ENCODE measurements at places on chromosomes 2 and 18.

- DNase-seq: no peak
These were observed 1.3 kb upstream of the ANKRD12 start for GRCh38 chr18:9135081-9135911.

DNA sequence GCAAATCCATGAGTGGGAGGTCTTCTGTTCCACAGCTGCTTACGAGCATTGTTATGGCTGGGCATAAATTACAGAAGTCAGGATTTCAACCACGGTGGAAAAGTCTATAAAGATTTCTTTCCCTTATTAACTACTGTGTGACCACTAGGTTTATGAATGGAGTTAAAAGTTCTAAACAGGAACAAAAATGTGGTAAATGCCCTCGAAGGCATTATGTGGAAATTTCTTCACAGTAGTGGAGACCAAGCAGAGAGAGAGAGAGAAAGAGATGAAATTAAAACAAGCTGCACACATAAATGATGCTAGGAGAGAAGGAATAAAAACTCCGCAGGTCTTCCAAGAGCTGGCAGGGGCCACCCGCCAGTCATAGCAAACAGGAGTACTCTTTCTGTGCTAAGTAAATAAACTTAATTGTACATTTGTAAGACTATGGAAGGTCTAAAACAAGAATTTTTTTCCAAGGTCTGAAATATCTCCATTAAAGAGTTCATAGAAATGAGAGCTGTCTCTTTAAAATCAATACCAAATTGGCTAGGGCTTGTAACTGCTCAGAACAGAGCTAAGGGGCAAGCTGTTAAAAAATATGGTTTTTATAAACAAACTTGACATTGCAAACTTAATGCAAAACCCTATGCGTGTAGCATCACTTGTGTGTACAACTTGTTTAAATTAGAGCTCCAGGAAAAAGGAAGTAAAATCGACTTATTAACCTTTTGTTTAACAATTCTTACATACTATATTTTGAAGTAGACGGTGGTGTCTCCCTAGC lies 438.2 kb downstream of the MEIS1 start:
- DNase-seq: no peak

DNA sequence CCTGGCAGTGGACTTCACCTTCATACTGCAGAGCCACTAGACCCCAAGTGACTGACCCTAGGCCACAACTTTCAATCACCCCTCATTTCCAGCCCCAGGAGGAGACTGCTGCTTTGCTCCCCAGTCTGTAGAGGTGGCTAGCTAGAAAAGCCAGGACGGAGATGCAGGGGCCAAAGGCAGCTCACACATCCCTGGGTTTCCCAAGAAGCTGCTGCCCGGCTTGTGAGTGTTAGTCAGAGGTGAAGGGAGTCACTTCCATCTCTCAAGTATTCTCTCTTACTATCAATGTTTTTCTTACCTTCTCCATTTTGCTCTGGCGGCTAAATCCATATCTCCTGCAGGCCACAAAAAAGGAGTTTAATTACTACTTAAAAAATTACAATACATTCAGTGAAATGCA lies 36.2 kb downstream of the CCDC93 start:
- no peak for DNase-seq

GRCh38 chr2:27174638-27175037 lies 25.8 kb downstream of the TCF23 start:
- DNase-seq: no peak

GRCh38 chr2:146037334-146037870 lies 1517.5 kb upstream of the ZEB2 start:
- no peak for DNase-seq

- DNase-seq: no peak
These were observed 1.3 kb downstream of the BIRC6 start for GRCh38 chr2:32358111-32358482.

DNA sequence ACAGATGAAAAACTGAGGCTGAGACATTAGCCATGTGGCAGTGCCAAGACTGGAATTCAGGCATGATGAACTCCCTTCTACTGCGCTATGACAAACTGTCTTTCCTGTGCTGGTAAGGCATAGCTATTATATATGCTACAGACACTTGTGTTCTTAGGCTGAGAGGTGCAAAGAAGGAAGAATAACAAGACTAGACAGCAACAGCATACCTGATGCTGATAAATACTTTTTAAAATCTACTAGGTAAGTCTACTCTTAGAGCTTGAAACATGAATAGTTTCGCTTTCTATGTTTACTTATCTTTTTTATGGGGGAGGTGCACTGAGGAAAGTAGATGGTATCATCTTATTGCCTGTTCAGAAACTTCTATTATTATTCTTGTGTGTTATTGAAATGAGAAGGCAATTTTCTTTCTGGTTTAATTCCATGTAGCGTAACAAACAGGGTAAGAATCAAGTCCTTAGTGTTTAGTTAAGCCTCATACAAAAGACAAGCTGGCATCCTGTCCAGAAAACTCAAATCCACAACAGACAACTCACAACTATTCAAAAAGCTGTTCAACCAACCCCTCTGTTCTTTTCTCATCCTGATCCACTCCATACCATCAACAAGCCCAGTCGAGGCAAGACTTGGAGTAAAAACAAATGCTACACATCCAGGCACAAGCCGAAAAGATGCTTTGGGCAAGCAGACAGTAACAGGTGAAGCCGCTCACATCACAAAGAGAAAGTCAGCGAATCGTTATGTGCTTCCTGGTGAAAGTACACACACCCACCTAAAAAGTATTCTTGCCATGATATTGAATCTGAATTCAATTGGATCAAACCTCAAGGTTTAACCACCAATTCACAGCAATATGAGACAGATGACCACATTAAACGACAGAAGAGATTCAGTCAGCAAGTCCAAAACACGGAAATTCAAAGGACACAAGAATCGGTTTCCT lies 1.5 kb downstream of the TTC32 start:
- no peak for DNase-seq

GRCh38 chr2:109637749-109638570 lies 23.8 kb downstream of the SOWAHC start:
- DNase-seq: no peak

DNA sequence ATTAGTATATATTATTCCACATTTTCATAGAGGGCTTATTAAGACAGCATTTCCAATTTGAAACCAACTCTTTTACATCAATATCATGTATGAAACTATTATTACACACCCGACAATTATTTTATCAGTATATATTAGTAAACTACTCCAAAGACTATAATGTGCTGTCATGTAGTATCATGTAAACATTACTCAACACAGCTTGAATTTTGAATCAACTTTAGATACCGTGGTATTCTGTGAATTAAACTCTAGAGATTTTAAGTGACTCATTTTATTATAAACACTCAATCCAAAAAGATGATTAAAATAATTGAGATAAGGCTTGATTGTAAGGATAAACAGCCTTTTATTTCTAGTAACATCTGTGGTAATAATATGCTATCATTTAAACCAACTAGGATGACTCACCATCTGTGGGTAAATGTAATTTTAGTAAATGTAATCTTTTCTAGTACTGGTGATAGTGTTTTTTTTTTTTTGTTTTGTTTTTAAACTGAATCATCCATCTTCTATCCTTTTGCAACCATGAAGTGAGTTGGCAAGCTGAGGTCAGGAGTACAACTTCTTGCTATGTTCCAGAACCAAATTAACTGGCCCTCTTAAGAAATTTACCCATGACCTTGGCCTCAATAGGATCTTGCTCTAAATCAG lies 144.3 kb upstream of the SMAD7 start:
- DNase-seq: peak; percentile 82

GRCh38 chr2:236625156-236625690 lies 55.6 kb downstream of the ACKR3 start:
- no peak for DNase-seq

GRCh38 chr2:153110486-153110885 lies 368.1 kb downstream of the RPRM start:
- DNase-seq: no peak

DNA sequence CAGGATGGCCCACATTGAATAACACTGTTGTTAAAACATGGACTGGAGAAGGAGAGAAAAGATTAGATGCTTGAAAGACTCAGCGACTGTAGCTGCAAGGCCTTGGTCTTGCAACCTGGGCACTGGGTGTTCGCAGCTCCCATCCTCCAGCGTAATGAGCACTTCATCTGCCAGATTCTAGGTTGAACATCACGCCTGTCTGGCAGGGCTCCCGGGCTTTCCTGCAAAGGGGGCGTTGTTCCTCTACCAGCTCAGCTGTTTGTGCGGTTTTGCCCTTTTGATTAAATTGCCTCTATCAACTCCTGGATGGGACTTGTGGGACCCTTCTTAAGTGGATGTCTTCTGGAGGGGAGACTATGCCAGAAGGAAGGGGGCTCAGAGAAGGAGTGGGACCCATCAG lies 215.4 kb downstream of the KLHL29 start:
- no peak for DNase-seq

- DNase-seq: no peak
These were observed 88.7 kb upstream of the LCLAT1 start for GRCh38 chr2:30358351-30358750.

- DNase-seq: no peak
These were observed 250.1 kb upstream of the VRK2 start for GRCh38 chr2:57796527-57796926.

GRCh38 chr18:48997681-48997984 lies 46.9 kb upstream of the SMAD7 start:
- no peak for DNase-seq

DNA sequence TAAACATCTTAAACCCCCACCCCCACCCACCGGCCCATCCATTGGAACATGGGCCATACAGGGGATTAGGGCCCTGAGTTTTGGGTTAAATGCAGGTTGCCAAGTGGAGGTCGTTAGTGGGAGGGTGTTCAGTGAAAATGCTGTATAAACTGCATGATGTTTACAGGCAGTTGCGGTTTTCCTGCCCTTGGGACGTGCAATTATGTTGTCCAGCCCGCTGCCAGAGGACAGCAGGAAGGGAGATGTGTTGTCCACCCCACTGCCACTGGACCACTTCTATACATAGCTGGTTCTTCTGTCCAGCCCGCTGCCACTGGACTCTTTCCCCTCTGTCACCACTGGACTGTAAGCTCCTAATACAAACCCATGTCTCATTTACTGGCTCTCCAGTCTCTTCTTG lies 2.7 kb upstream of the LAPTM4A start:
- no peak for DNase-seq

DNA sequence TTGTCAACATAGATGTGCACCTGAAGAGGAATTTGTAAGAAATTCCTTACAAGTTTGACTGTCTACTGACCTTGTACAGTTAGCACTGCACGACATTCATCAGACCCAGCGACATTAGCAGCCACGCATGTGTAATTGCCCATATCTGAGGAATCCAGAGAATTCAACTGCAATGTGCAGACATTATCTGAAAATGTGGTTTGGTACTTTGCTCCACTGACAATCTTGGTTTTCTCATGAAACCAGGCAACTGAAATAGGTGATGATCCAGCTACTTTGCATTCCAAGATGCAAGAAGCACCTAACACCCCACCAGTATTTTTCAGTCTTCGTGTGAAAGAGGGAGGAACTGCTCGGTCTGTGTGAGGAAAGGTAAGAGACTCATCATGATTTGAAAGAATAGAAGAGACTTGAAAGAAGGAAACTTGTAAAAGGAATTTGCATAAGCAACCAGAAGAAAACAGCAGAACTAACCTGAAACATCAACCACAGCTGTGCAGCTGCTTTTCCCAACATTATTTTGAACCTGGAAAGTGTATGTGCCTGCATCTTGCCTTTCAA lies 83.4 kb downstream of the TTN start:
- DNase-seq: no peak

DNA sequence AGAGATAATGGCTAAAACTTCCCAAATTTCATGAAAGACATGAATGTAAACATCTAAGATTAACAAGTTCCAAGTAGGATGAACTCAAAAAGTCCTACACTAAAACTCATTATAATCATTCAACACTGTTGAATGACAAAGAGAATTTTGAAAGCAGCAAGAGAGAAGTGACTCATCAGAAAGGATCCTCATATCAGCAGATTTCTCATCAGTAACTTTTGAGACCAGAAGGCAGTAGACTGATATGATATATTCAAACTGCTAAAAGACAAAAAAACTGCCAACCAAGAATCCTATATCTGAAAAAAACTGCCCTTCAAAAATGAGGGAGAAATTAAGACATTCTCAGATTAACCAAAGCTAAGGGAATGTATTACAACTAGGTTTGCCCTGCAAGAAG lies 130.6 kb upstream of the OTX1 start:
- no peak for DNase-seq

GRCh38 chr18:79069717-79070151 lies 540 bp downstream of the ATP9B start:
- DNase-seq: no peak

GRCh38 chr2:213015387-213016165 lies 135.8 kb downstream of the IKZF2 start:
- DNase-seq: no peak

DNA sequence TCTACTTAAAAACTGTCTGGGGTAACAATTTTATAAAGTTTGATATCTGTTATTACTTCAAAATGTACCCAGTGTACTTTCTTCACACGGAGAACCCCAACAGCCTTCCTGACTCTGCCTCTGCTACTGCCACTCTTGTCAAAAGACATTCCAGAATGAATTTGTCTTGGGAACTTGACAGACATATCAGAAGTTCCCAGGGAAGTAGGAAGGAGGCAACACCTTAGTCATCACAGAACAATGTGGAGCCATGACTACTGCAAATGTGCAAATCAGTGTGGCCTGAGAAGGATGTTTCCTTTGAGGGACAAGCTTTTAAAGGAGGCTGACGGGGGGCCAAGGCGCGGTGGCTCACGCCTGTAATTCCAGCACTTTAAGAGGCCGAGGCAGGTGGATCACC lies 133.8 kb upstream of the RNF152 start:
- DNase-seq: peak; percentile 16

- no peak for DNase-seq
These were observed 6.1 kb upstream of the GMPPA start for GRCh38 chr2:219492575-219492974.

DNA sequence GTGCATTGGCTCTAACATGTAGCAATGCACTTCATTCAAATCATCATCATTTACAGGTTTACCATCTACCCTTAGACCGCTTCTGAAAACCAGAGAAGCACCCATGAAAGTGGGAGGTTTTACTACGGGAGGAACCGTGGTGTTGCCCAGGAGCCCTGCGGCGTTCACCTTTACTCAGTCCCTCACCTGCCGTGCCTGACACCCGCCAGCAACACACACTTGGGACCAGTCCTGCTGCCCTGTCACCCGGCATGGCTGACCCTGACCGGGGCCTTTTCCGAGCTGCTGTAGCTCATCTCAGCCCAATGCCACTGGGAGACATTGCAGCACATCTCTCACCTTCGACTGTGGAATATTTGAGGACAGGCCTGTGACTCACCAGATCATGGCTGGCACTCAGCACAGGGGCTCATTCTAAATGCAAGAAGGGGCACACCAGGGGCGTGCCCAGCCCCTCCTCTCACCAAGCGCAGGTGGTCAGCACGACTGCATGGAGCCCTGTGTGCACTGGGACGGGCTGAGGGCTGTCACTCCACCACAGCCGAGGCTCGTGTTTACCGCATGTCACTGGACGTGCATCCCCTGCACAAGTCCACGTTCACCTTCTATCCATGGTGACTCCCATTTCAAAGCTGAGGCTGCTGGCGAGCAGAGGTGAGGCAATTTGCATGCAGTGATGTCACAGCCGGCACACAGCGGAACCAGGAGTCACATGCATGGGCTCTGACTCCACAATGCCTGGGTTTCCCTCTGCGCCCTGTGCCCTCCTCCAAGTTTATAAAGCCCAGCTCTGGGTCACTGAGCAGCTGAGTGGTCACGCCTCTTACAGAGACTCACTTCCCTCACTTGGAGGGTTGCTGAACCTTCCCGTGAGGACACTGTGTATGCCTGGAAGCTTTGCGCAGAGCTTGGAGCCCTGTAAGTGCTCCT lies 76.7 kb upstream of the SNTG2 start:
- DNase-seq: no peak

Data from stromal cell of bone marrow (primary cell).